ENCODE measurements at places on chromosomes 2 and 18. TPM values are rescaled to one million over a fixed set of nuclear protein-coding genes. Genes with fewer than 3 reads are reported as not detected.

GRCh38 chr2:28618221-28619141 lies 122.6 kb downstream of the PLB1 start:
- H3K27ac ChIP-seq, result peak overlapping the region; percentile 93
- no peak overlapping the region for H3K4me3 ChIP-seq
- no peaks in the 10 kb centered on the region for H3K27me3 ChIP-seq
- peaks cover 20% of the 10 kb centered on the region for H3K4me1 ChIP-seq
- H3K36me3 ChIP-seq, result no peaks in the 10 kb centered on the region

Gene MOGAT1
- not detected for total RNA-seq

Gene IHH
- total RNA-seq, result not detected

- H3K27me3 ChIP-seq, result no peaks in the 10 kb centered on the region
- H3K36me3 ChIP-seq, result no peaks in the 10 kb centered on the region
- H3K4me3 ChIP-seq, result no peak overlapping the region
- no peak for DNase-seq
- no peak overlapping the region for H3K27ac ChIP-seq
- peaks cover 26% of the 10 kb centered on the region for H3K4me1 ChIP-seq
Measured at GRCh38 chr18:23146861-23147469, 11.7 kb downstream of the CABLES1 start.

GRCh38 chr2:45813003-45813941 lies 161.8 kb downstream of the PRKCE start:
- no peaks in the 10 kb centered on the region for H3K36me3 ChIP-seq
- H3K27me3 ChIP-seq, result no peaks in the 10 kb centered on the region
- DNase-seq, result no peak

DNA sequence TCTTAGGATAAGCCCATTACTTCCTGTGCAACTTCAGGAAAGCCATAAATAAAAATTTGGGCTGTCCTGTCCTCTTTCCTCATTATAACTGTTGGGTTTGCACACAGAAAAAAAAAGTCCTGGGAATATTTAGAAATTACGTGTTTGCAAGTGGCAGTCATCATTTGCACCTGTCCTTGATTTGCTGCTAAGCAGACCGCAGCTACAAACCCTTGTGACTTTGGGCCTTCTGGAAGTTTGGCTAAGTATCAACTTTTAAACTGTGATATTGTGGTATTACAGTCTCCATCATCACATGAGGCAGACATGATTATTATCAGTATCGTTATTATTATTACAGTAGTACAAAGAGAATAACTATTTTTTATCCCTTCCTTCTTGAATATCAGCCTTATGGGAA lies 260.7 kb upstream of the SESTD1 start:
- H3K4me3 ChIP-seq, result no peak overlapping the region
- H3K27me3 ChIP-seq, result no peaks in the 10 kb centered on the region
- no peak overlapping the region for H3K27ac ChIP-seq
- H3K36me3 ChIP-seq, result no peaks in the 10 kb centered on the region
- H3K4me1 ChIP-seq, result no peaks in the 10 kb centered on the region

All from esophagus squamous epithelium (tissue), 5 donors.